ENCODE measurements at places on chromosomes 11 and 22. TPM values are rescaled to one million over a fixed set of nuclear protein-coding genes. Genes with fewer than 3 reads are reported as not detected.

FIBIN gene
- total RNA-seq: not detected

GRCh38 chr11:125649465-125650166 is 24.7 kb downstream of the CHEK1 start:
- no peak for DNase-seq

DNA sequence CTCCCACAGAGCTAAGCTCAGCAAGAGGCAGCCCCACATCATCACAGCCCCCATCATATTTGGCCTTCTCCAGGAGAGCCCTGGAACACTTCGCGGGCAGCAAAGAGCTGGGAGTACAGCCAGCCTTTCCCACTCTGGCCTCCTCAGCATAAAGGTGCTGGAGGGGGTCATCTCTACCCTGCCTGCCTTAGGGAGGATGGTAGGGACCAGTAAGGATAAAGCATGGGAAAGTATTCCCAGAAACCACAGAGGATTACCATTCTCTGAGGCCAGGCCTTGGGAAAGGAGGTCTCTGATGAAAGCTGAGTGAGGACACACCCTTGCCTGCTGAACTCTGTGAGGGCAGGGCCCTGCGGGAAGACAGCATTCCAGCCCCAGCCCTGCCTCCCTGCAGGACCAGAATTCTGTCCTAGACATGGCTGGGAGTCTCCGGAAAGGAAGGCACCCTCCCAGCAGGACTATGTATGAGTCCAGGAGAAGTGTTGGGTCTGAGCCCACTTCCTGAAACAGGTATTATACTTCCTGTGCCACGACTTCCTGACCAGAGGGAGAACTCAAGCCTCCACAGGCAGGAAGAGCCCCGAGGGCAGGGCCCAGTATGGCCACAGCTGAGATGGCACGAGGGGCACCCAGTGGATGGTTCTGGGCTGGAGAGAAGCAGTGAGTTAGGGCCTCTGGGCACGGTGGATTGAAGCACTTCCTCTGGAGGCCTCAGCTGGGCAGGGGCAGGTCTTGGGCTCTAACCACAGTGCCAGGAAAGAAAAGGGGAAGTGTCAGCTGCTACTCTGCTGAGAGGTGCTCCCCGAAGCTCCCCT is 12.9 kb upstream of the CASTOR1 start:
- no peak for DNase-seq

GRCh38 chr11:45094958-45095690 is 51.3 kb upstream of the PRDM11 start:
- no peak for DNase-seq

GRCh38 chr11:69509381-69509780 is 27.9 kb downstream of the LINC01488 start:
- DNase-seq: no peak

DNA sequence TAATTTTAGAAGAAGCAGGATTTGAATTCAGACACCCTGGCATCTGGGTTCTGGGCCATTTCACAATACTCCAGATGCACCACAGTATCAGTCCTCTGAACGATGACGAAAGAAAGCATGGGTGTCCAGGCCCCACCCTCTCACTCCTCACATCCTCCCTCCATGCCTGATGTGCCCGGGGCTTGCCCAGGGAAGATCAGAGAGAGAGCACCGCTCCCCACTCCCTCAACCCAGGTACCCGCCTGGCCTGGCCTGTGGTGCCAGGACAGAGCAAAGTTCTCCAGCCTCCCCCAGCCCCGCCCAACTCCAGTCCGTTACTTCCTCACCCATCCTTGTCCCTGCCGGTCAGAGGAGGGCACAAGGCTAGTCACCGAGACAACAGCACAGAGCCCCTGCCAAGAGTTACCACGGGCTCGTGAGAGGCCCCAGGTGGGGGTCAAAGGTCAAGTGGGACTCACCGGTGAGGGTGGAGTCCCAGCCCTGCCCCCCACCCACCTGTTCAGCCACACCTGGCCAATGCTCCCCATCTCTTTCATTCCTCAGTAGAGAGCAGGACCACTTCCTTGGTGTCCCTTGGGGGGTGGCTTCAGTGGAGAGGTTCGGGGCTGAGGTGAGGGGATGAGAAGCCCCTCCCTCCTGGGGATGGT is 8.1 kb downstream of the BCL9L start:
- DNase-seq: no peak

GRCh38 chr11:45102361-45102809 is 44.1 kb upstream of the PRDM11 start:
- no peak for DNase-seq

GRCh38 chr11:61999141-61999975 is 31.9 kb upstream of the FTH1 start:
- DNase-seq: no peak
